ENCODE measurements at places on chromosomes 3 and 15.

DNA sequence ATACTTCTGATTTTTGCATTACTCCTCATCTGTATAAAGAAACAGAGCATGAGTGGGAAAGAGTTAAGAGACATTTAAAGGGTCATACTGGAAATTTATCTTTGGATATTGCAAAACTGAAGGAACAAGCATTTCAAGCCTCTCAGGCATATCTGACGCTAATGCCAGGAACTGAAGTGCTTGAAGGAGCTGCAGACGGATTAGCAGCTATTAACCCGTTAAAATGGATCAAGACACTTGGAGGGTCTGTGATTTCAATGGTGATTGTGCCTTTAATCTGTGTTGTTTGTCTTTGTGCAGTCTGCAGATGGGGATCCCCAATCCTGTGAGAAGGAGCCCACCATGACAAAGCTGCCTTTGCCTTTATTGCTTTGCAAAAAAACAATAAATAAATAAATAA is 202.5 kb upstream of the UBE3A start:
- no peak for DNase-seq

- no peak for DNase-seq
These were observed 15.4 kb downstream of the PLXNA1 start for GRCh38 chr3:126998320-126998719.

DNA sequence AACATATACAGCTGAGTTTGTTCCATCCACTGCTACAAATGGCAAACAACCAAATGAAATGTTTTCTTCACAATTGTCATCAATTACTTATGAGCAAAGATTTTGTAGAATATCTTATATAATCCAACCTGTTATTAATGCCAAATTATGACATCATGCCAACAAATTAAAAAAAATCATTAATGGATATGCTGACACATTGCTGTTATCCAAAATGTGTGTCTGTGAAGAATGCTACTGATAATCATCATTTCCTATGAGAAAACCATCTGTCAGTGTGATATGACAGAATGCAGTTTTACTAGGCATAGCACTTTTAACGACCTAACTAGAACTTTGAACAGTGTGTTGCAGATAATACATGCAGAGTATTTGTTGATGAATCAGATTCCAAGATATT is 556.5 kb upstream of the KCNMB2 start:
- DNase-seq, result no peak

DNA sequence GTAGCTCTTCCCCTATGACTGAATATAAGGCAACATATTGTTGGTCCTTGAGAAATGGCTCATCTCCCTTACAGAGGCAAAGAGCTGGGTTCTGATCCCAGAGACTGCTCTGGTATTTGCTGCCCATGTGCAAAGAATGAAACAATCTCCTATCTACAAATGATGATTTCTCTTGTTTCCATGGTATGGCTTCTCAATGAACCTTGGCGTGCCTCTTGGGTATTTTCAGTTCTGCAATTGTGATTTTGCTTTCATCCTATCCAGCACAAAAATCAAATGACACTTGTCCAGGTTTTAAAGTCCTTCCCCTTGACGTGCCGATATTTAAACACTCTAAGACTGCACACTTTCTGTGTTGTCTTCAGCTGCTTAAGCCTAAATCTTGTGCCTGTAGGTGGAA is 109.8 kb upstream of the NR2F2 start:
- no peak for DNase-seq

GRCh38 chr15:71136793-71137518 is 21.7 kb downstream of the THSD4 start:
- no peak for DNase-seq

Data from NCI-H2081 (cell line).